Activated CD4-positive, alpha-beta T cell treated with anti-CD3 and anti-CD28 coated beads, Interleukin-2, Interleukin-4, amounts not matched to agents 100 ng/mL and 50 ng/mL, durations not matched to agents 16 hours and 8 hours (primary cell): ENCODE measurements at places on chromosomes 11 and 22.

DNA sequence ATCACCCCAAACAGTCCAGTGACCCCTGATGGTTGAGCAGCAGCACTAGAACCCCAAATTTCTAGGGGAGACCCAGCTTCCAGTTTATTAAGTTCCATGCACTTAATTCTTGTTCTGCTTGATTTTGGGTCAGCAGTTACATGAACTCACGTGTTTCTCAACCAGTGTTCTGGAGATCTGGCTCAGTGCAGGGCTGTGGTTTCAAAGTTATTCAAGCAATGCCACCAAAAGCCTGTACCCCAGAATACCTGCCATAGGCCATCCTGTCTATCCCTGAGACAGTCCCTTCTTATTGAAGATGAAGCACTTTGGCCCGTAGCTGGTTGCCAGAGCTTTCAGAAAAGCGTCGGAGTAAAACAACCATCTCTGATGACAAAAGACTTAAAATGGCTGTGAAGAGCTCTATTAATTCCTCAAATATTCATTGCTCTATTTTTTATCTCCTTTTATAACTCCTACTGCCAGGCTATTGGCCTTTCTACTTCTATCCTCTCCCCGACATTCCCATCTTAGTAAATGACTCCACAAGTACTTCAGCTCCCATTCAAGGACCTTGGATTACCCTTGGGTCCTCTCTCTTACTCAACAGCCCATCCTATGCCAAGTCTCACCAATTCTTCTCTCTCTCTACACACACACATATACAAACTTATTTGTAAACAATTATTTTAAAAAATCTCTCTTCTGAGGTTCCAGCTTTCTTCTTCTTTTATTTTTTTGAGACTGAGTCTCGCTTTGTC, 18.0 kb upstream of the VPREB1 start:
- no peak for DNase-seq

- no peak for DNase-seq
These were observed 23.3 kb upstream of the RELA start for GRCh38 chr11:65685981-65686380.

DNA sequence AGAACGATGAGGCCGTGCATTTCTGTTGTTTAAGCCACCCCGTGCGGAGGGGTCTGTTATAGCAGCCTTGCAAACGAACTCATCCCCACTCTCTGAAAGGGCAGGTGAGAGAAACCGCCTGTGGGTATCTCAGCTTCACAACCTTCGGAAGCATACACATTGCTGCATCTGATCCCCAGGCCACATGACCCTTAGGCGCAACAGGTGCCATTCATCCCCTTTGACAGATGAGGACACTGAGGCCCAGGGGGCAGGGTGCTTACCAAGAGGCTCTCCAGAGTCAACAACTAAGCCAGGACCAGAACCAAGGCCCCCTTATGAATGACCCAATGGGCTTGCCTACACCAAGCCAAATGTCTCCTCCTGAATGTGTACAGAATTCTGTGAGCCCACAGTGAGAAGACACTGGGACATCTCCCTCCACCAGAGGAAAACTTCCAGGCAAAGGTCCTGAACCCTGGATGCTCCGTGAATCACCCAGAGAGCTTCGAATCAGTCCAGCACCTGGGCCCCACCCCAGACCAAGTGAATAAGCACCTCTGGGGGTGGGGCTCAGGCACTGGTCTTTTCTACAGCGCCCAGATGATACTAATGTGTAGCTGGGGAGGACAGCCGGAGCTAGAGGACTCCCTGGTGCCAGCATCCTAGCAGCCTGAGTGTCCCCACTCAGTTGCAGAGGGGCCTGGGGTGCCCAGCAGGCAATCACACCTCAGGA, 83.2 kb downstream of the BUD13 start:
- no peak for DNase-seq

DNA sequence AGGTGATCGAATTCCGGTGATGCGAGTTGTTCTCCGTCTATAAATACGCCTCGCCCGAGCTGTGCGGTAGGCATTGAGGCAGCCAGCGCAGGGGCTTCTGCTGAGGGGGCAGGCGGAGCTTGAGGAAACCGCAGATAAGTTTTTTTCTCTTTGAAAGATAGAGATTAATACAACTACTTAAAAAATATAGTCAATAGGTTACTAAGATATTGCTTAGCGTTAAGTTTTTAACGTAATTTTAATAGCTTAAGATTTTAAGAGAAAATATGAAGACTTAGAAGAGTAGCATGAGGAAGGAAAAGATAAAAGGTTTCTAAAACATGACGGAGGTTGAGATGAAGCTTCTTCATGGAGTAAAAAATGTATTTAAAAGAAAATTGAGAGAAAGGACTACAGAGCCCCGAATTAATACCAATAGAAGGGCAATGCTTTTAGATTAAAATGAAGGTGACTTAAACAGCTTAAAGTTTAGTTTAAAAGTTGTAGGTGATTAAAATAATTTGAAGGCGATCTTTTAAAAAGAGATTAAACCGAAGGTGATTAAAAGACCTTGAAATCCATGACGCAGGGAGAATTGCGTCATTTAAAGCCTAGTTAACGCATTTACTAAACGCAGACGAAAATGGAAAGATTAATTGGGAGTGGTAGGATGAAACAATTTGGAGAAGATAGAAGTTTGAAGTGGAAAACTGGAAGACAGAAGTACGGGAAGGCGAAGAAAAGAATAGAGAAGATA, at the start of gene MALAT1:
Gene MALAT1, plus strand, starts transcription at position 69 of the 736 bp plus-strand sequence.
- peak; percentile 96 for DNase-seq

GRCh38 chr22:27473533-27473932, 328.0 kb downstream of the MN1 start:
- no peak for DNase-seq

DNA sequence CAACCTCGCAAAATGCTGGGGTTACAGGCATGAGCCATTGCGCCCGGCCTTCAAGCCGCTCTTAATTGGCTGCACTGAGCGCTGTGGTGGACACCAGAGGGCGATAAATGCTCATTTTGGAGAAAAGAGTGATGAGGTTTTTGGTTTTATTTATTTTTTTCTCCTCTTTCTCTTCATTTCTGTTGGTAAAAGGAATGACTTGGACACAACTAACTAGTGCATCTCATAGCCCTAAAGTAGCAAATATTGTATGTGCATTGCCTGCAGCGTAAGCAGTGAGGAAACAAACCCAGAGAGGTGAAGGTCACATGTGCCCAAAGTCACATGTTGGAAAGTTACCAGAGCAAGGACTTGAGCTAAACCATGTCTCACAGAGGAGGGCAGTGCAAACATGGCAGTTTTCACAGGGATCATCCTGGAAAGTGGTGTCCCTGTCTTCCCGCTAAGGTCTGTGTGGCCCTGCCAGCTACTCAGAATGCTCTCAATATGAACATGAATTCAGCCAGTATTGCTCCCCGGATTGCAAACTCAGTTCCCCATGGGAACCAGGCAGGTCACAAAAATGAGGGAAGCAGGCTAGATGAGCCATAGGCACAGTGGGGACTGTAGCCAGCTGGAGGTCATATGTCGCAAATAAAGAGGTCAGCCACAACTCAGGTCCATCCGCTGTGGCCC, 8.6 kb upstream of the CD82 start:
- DNase-seq = peak; percentile 65

DNA sequence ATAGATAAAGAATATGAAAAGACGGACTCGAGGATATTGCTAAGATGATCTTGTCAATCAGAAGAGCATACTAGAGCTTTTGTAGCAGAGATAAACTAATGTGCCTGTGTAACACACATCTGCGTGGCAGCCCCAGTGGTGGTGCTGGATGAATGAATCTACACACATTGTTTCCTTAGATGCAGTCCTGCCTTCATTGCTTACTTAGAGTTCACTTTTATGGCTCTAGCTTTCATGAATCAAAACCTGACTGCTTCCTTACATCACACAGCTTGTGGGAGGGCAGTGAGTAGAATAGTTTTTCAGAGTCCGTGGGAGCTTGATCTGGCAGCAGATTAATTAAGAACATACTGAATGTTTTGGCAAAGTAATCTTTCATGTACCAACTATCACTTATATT, 83.7 kb downstream of the EXT2 start:
- no peak for DNase-seq

DNA sequence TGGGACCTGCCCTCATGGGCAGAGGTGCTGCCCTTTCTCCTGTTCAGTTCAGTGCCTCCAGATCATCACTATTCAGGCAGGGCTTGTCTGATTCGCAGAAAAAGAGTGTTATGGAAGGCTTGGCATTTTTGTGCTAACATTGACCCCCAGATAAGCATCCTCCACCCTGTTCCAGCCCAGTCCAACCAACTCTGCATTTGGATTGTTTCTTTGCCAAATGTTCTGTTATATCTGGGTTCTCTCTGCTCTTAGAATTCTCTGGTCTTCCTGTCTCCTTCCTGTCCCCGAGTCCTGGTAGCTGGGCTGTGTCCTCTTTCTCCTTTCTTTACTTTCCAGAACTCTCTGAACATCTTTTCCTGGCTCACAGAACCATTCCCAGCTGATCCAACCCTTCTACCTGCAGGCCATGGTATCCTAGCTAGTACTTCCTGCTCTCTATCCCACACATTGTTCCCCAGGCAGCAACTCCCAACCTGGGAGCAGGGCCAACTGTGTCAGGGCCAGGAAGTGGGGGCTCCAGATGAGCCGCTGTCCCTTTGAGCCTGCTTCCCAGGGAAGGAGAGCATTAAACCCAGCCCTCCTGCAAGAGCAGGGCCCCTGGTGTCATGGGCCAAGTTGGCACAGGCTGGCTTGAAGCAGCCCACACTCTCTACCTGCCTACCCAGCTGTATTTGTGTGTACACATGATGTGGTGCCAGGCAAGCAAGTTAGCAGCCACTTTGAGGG, 280.7 kb upstream of the CADM1 start:
- DNase-seq = no peak

- DNase-seq = peak; percentile 88
These were observed at the start of gene FAM89B for GRCh38 chr11:65572356-65573051. Gene FAM89B, plus strand, starts transcription at chr11:65572538. Its CDS starts 132 bp downstream, at chr11:65572670.
